ENCODE measurements at places on chromosomes 1 and 21. TPM values are rescaled to one million over a fixed set of nuclear protein-coding genes. Genes with fewer than 3 reads are reported as not detected.

DNA sequence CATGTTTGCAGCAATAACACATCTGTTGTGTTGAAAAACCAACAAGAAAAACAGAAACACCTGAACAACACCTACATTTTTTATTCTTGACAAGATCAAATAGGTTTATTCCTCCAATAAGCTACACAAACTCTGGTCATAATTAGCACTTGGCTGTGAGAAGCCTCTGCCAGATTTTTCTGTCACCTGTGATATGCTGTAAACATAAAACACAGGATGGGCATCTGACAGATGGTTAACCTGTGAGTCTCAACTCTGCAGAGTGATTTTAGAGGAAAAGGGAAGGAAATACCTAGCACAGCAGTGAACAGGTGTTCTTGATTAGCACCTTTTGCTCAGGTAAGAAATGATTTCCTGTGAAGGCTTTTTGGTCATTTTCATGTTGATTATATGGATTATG lies 175.4 kb upstream of the COA6 start:
- no peak for DNase-seq

DNA sequence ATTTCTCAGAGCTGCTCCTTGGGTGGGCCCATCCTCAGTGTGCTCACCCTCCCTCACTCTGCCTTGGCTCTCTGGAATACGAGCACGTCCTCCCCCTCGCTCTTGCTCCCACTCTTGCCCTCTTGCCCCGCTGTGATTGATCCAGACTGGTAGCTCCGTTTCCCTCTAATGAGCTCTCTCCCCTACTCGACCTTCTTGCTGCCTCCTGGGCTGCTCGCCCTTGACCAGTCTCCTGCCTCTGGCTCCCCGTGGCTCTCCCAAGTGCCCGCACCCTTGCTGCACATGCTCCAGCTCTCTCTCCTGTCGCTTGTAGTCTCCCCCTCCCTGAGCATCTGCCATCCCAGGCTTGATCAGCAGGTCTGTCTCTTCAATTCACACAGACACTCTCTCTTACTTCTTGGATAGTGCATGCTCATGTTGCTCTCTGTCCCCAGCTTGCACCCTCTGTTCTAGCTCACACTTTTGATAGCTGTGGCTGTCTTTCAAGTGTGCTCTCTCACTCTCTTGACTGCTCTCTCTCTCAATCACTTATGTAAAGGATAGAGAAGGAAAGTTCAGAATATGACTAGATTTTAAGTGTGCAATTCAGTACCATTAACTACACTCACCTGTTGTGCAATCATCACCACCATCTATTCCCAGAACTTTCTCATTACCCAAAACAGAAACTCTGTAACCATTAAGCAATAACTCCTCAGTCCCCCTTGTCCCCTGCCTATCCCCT lies 51.1 kb downstream of the PHC2 start:
- DNase-seq: no peak

Gene MPL
- 6.2 TPM for total RNA-seq

- DNase-seq: no peak
Observed at GRCh38 chr1:210757677-210758076, 376.3 kb downstream of the KCNH1 start.

Gene LCE6A
- not detected for total RNA-seq

Gene OR2L8
- not detected for total RNA-seq

Gene MYOG
- total RNA-seq: 15.7 TPM

DNA sequence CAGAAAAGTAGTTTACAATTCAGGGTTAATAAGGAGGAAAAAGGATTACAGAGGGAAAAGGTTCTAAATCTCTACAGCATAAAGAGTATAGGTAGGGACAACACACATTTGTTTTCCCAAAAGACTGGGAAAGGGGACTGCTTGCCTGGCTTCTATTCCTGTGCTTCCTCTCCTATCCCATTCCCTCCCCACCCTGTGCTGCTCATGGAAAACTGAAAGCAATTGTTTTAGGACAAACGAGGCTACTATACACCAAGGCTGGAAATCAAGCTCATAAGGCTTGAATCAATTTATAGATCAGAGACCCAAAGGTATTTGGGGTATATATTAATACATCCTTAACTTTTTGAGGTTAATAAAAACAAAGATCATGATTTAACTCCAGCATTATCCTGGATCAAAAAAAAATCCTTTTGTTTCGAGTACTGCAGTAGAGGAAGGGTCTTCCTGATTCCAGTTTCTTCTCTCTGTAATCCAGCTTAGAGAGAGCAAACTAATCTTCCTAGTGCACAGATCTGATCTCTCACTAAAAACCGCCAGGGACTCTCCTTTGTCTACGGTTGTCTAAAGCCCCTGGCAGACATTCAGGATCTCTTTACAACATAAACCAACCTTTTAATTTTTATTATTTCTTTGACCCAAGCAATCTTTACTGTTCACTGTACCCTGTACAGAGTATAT lies 37.4 kb upstream of the A3GALT2 start:
- no peak for DNase-seq

Gene B3GALT2
- total RNA-seq: 0.10 TPM

GRCh38 chr1:154155251-154155650 lies 378 bp upstream of the NUP210L start:
- DNase-seq: peak; percentile 25

Gene RIPPLY3
- total RNA-seq: 86.4 TPM

- peak; percentile 54 for DNase-seq
Observed at GRCh38 chr1:1432951-1433803, 2.3 kb upstream of the VWA1 start.

- DNase-seq: no peak
Observed at GRCh38 chr1:221712198-221712684, 29.6 kb downstream of the DUSP10 start.

- no peak for DNase-seq
Observed at GRCh38 chr1:164337885-164338284, 221.1 kb upstream of the PBX1 start.
